ENCODE measurements at places on chromosomes 2 and 18. TPM values are rescaled to one million over a fixed set of nuclear protein-coding genes. Genes with fewer than 3 reads are reported as not detected.

The RABL2A gene
- 24.9 TPM for total RNA-seq

GRCh38 chr2:229243890-229244560 is 27.1 kb downstream of the PID1 start:
- H3K36me3 ChIP-seq = no peaks in the 10 kb centered on the region
- no peak overlapping the region for H3K27ac ChIP-seq
- DNase-seq = no peak
- no peaks in the 10 kb centered on the region for H3K27me3 ChIP-seq
- no peaks in the 10 kb centered on the region for H3K4me1 ChIP-seq

DNA sequence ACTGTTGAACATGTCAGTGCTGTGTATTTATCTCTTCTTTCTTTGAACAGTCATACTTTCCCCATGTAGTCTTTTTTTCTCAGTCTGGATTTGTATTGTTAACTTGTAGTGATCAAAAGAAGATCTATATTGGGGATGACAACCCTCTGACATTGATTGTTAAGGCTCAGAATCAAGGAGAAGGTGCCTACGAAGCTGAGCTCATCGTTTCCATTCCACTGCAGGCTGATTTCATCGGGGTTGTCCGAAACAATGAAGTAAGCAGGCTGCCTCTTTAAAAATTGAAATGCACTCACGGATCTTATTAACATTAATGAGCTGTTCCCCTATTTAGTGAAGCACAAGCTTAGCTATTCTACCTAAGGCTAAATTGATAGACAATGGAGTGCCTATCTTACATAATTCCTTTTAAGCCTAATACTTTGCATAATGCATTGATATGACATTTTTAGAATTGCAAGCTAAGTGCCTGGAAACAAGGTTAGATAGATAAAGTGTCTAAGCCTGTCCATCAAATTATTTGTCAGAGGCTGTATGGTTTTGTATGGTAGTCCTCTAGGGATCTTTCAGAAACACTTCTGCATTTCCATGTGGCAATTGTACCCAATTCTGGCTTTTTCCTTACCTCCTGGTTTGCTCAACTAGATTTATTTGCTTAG is 29.3 kb upstream of the FAM171B start:
- no peaks in the 10 kb centered on the region for H3K27me3 ChIP-seq
- no peak overlapping the region for H3K4me3 ChIP-seq
- no peak overlapping the region for H3K27ac ChIP-seq
- H3K36me3 ChIP-seq = peaks cover 46% of the 10 kb centered on the region
- DNase-seq = no peak

DNA sequence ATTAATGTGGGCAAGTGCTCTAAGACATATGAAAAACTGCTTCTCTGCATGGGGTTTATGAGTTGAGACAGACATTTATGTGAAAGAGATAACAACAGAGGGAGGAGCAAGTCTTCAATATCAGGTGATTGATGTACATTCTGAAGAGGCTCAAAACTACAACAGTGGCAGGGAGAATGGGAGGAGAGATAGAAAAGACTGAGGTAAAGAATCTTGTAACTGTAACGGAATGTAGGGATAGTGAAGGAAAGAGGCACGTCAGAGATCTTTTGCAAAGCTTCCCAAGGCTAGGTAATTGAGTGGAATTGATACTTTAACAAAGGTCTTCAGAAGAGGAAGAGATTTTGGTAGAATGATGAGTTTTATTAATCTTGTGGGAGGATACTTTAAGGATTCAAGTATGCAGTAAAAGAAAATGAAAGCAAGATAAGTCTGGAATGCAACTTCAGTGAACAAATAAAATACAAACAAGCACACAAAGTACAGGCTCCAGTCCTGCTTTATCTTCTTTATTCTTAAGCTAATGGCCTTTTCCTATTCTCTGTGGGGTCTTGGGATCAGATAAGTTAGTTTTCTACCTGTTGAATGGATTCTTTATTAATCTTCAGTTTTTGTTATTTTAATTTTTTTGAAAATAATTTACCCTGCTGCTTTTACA is 15.0 kb downstream of the SMAD4 start:
- H3K27ac ChIP-seq = peak overlapping the region; percentile 47
- H3K27me3 ChIP-seq = no peaks in the 10 kb centered on the region
- DNase-seq = no peak
- H3K4me1 ChIP-seq = peaks cover 36% of the 10 kb centered on the region
- H3K36me3 ChIP-seq = peaks cover 13% of the 10 kb centered on the region

The REG3A gene
- total RNA-seq = not detected

DNA sequence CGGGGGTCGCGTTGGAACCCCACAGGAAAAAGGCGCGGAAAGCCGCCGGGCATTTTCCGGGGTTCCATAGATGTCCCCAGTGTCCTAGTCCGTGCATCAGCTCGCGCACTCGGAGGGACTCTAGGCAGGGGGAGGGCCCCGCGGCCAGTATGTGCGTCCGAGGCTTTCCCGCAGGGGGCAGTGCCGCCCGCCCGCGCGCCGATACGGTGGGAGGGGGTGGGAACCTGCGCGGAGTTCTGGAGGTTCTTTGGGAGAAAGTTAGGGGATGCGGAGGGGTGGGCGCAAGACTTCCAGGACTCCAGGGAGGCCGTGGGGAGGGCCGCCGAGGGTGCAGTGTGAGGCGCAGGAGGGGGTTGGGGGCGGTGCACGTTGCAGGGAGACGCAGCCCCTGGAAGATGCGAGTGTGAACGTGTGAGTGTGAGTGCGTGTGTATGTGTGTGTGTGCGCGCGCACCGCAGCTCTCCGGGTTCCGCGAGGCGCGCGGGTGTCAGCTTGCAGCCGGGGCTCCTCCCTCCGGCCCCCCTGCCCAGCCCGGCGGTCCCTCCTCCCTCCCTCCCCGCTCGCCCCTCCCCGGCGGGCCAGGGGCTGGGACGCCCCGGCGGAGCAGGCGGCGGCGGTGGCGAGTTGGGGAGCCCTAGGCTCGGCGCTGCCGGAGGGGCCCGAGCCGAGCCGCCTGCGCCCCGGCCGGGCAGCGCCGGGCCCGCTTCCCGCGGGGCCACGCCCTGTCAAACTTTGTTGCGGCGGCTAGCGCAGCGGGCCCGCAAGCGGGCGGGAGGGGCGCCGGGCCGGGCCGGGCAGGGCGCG is at the start of gene TCF7L1:
TSS of gene TCF7L1 (plus strand) at position 559 of the 804 bp plus-strand sequence. CDS start 293 bp downstream, outside the sequence.
- H3K27me3 ChIP-seq = no peaks in the 10 kb centered on the region

DNA sequence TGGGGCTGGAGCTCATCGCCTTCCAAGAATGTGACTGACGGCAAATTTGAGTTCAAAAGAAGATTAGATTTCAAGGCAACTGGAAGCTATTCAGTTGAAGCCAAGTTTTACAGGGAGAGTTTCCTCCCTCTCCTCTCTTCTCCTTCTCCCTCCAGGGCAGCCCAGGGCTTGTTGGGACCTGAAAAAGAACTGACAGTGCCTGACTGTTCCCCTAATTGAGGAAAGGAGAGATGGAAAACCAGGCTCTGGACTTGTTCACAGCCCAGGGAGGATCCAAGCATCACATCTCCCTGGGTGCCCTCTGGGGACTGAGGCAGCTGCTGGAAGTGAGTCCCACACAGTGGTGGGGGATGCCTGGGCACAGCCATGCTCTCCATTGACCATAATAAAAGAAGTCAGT is 88.1 kb downstream of the THNSL2 start:
- H3K4me1 ChIP-seq = no peaks in the 10 kb centered on the region
- no peak overlapping the region for H3K4me3 ChIP-seq
- H3K36me3 ChIP-seq = no peaks in the 10 kb centered on the region
- no peak overlapping the region for H3K27ac ChIP-seq

DNA sequence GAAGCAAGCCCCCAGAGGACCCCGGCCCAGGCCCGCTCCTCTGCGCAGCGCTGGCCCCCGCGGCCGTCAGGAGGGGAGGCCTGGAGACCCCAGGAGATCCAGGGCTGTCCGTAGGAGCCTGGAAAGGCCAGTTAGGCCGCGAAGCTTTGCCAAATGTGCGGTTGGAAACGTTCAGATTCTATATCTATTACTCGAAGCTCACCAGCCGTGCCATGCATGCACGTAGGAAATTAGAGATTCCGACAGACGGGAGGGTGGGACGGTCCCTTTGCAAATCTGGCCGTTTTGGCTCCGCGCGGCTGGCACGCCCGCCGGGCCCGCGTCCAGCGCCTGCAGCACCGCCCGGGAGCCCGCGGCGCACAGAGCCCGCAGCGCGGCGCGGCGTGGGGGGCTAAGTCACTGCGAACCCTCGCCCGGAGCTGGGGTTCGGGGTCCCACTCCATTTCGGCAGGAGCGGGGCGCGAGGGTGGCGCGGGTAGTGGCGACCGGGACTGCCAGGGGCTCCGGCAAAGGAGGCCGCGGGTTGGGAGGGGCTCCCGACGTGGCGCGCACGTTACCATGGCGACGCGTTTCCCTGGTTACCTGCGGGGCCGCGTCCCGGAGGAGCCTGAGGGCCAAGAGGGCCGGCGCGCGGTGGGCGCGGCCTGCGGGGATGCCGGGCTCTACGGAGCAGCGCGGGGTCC is 488.6 kb upstream of the SMIM21 start:
- H3K4me3 ChIP-seq = no peak overlapping the region
- H3K27me3 ChIP-seq = peaks cover 4% of the 10 kb centered on the region
- no peaks in the 10 kb centered on the region for H3K36me3 ChIP-seq
- H3K27ac ChIP-seq = no peak overlapping the region

The MATN3 gene
- total RNA-seq = 12.8 TPM

DNA sequence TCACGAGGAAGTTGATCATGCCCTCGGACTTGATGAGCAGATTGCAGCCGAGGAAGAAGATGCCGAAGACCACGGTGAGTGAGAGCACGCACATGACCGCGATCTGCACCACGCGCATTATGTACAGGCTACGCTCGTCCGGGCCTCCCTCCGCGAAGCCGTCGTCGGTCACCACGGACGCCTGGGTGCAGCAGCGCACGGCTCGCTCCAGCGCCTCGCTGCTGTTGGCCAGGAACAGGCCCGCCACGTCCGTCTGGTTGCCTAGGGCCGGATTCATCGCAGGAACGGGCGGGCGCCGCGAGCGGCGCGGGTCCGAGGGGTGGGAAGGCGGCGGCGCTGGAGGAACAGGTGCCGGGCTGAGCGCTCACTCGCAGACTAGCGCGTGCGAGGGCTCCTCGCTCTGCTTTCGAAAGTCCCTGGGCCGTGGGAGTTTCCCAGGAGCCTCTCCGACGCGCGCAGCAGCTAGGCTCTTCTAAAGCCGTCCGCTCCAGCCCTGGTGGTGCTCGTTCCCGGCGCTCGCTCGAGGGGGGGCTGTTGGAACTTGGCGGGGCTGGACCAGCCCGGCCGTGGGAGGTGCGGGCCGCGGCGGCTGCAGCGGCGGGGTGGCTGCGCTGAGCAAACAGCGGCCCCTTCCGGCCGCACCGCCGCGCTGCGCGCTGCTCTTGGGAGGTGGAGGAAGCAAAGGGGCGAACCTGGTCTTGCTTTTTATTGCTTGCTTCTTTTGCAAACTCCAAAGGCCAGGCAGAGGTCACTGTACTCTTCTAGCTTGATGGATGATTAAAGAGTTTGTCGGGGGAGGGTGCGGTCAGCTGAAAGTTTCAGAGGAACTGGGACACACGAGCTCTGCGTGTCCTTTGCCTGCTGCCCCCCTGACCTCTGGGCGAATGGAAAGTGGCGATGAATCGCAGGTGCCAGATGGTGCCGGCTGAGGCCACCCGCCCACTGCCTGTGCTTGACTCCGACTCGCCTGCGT is at the start of gene RPRM:
TSS of gene RPRM (minus strand) at position 474 of the 973 bp plus-strand sequence. CDS start at position 277, 197 bp downstream.
- H3K4me1 ChIP-seq = peaks cover 17% of the 10 kb centered on the region
- H3K27me3 ChIP-seq = peaks cover 70% of the 10 kb centered on the region
- peak; percentile 89 for DNase-seq
- no peak within 1 kb of the TSS for H3K27ac ChIP-seq
- no peaks in the 10 kb centered on the region for H3K36me3 ChIP-seq
- H3K4me3 ChIP-seq = peak within 1 kb of the TSS; percentile 64

The EXOC6B gene
- total RNA-seq = 31.2 TPM

GRCh38 chr2:17918789-17919188 is 40.3 kb downstream of the KCNS3 start:
- H3K36me3 ChIP-seq = no peaks in the 10 kb centered on the region
- H3K27ac ChIP-seq = no peak overlapping the region
